ENCODE measurements at places on chromosomes 1 and 21.

GRCh38 chr1:193581341-193581740 is 394.9 kb upstream of the B3GALT2 start:
- no peak for DNase-seq

DNA sequence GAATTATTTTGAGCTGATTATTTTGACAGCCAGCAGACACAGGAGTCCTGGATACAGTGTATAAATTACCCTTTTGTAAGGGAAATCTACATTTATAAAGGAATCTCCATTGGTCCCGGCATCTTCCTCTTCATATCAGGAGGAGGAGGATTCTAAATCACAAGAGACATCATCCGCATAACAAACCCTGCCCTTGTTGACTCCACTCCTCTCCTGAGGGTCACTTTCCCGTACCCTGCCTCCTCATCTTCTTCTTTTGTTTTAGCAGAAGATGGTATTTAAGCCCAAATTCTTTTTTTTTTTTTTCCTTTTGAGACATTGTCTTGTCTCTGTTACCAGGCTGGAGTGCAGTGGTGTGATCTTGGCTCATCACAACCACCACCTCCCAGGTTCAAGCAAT is 14.6 kb upstream of the PKNOX1 start:
- no peak for DNase-seq

DNA sequence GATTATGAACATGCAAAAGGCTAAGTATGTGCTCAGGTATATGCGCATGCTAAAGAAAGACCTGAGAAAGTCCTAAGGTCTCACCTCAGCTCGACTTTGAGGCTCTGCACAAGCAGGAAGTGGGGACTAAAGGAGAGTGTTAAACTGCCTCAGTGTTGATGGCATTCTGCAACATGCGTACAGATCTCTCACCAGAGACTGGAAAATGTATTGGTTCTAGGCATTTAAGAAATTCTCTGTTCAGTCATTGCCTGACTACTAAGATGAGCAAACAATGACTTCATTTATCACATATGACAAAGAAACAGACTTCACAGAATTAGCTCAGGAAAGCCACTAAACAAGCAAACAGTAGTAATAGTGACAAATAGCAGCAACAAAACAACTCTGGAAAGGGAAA is 90.8 kb downstream of the USH2A start:
- DNase-seq: no peak

DNA sequence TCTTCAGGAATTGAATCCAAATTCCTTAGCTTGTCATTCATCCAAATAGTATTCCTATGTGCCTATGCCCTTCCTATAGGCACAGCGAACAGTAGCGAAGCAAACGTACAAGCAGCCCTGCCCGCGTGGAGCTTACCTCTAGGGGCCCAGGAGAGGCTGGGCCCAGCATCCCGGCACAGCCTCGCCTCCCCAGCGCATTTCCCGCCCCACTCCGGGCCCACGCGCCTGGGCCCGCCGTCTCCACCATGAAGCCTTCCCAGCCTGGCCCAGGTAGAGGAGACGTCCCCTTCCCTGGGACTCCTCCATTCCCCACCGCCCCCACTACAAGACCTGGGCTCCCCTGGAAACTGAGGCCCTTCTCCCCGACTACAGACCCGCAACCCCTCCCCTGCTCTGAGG is 245 bp upstream of the TMEM269 start:
- DNase-seq: no peak

DNA sequence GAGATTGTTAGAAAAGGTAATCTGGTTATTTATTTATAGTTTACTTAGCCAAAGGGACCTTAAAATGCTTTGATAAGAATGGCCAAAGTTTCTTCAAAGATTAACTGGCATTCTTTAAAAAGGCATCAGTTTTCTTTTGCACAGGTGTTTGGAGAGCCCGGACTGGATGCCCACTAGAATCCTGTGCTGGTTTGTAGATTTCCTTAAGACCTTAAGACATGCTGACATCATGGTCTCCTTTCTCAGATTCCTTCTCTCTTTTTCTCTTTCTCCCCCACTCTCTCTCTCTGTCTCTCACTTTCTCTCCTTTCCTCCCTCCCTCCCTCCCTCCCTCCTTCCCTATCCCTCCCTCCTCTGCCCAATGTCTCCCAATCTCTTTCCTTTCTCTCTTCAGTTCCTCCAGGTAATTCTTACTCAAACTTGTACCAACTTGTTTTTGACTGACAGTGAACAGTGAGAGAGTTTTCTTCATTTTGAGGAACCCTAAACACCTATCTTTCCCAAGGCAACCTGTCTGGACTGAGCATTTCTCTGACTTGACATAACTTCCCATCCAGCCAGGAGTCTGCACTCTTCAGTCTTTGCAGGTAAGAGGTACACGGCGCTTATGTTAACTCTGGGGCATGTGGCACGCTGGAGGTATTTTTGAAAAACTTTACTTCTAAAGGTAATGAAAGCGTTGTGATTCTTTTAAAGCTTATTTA is at the start of gene KCNJ15:
TSS of gene KCNJ15 (plus strand) at position 393 of the 704 bp plus-strand sequence. CDS start 42,271 bp downstream, outside the sequence.
- no peak for DNase-seq

GRCh38 chr1:114080511-114081436 is 72.9 kb downstream of the SYT6 start:
- no peak for DNase-seq

DNA sequence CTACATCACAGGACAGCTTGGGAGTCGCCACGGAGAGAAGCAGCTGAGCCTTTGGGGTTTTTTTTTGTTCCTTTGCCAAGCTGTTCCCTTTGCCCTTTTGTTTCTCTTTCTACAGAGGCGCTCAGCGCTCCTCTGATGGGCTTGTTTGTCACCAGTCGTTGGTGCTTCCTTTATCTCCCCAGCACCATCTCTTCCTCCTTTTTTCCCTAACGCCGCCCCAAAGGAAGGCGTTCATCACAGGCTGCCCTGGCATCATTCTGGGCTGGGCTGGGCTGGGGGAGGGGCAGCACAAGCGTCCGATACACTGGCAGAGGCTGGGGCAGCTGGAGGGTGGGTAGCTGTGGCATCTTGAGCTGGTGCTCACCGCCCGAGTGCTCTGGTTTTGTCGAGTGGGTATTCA is 10.5 kb downstream of the IGSF21 start:
- DNase-seq: no peak

DNA sequence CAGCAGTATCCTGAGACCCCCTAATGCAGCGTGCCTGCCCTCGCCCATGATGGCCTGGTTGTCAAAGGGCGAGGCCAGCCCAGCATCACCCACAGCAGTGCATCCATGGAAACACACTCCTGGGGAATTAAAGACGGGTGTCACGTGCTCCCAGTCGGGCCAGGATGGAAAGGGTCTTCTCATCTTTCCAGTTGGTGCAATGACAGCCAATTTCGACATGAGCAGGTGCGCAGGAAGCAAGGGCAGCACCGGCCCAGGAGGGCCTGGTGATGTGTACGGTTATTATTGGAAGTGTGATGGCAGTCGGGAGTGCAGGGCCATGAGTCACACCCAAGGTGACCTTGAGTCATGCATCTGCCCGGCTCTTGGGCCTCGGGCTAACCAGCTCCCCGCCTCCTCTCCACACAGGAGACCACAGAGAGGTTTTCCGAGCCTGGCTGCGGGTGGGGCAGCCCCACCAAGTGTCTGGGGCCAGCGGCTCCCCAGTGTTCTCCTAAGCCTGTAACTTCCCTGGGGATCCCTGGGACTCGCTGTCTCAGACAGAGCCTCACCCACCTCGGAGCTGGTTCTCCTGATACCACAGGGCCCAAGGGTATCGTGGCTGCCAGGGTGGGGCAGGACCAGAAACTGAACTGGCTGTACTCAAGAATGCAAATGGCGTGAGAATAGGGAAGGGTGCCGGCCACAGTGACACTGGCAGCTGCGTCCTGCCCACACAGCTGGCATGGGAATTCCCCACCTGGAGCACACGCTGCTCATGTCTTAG is 119.8 kb downstream of the SIK1 start:
- no peak for DNase-seq

- no peak for DNase-seq
Observed at GRCh38 chr1:156772728-156773497, 5.6 kb downstream of the PRCC start.

Data from stimulated activated CD4-positive, alpha-beta T cell treated with anti-CD3 and anti-CD28 coated beads, Interleukin-1b, Interleukin-23, amount 100 ng/mL, for 4 hours (primary cell).